Upper lobe of right lung (tissue), 1 donor: ENCODE measurements at places on chromosomes 1 and 21. TPM values are rescaled to one million over a fixed set of nuclear protein-coding genes. Genes with fewer than 3 reads are reported as not detected.

USH2A gene
- total RNA-seq, result not detected

- H3K27me3 ChIP-seq, result no peaks in the 10 kb centered on the region
- H3K27ac ChIP-seq, result no peak overlapping the region
- H3K4me3 ChIP-seq, result no peak overlapping the region
- H3K4me1 ChIP-seq, result no peaks in the 10 kb centered on the region
Measured at GRCh38 chr1:232416026-232416568, 213.8 kb downstream of the SIPA1L2 start.

DNA sequence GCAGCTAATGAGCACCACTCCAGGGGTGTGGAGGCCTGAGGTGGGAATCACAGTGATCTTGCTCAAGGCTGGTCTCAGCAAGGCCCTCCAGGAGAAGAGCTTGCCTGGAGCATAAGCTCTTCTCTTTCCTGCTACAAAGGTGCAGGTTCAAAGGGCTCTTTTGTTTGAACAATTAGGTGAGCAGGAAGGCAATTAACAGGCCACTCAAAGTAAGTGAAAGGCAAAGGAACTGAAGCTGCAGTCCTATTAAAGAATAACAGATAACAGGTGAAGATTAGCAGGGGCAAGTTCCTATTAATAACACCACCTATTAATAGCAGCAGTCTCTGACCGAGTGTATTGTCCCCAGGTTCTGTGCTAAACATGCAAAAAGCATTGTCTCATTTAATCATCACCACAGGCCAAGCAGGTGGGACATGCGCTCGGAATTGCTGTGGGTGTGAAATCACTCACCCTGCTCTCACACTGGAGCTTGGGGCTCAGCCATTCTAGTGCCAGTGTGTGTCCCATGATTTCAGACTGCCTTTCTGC, 113.8 kb downstream of the RHOU start:
- no peaks in the 10 kb centered on the region for H3K27me3 ChIP-seq
- no peak overlapping the region for H3K27ac ChIP-seq
- no peaks in the 10 kb centered on the region for H3K36me3 ChIP-seq
- no peak for DNase-seq

- peak overlapping the region; percentile 67 for H3K4me3 ChIP-seq
- no peaks in the 10 kb centered on the region for H3K27me3 ChIP-seq
- peak overlapping the region; percentile 88 for H3K27ac ChIP-seq
- H3K36me3 ChIP-seq, result peaks cover 31% of the 10 kb centered on the region
Measured at GRCh38 chr1:156281693-156282478, 739 bp downstream of the SMG5 start.

GRCh38 chr1:56532350-56532683, 47.0 kb downstream of the PLPP3 start:
- no peak overlapping the region for H3K4me3 ChIP-seq
- DNase-seq, result no peak
- peaks cover 14% of the 10 kb centered on the region for H3K4me1 ChIP-seq
- no peaks in the 10 kb centered on the region for H3K27me3 ChIP-seq

DNA sequence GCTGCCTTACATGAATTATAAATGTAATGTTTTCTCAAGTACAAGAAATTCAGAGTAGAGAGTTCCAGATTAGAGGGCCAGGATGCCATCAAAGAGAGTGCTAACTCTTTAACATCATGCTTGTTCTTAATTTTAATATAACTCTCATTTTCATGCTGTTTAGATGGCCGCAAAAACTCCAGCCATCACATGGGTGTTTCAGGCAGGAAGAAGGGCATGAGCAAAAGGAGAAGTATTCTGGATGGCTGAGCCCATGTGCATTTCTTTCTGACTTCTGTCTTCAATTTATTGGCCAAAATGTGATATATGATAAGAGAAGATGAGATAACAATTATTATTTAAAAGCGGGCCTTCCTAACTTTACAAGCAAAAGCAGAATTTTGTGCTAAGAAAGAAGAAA, 1328.6 kb downstream of the MRPL39 start:
- H3K27ac ChIP-seq, result no peak overlapping the region
- H3K36me3 ChIP-seq, result no peaks in the 10 kb centered on the region
- H3K27me3 ChIP-seq, result no peaks in the 10 kb centered on the region
- no peak for DNase-seq
- no peak overlapping the region for H3K4me3 ChIP-seq

DNA sequence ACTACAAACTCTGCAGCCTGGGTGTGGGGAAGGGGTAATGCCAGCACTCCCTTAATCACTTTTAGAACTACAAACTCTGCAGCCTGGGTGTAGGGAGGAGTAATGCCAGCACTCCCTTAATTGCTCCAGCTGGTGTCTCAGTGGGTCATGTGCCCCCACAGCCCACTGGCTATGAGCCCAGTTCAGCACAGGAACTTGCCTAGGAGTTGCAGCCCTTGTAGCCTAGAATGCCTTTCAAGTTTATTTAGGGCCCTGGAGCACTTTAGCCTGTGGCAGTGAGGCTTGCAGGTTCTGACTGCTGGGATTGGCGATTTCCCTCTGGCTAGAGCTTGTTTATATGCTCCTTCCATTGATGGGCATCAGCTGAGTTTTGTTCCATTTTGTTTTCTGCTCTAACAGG, 17.1 kb downstream of the VN1R5 start:
- H3K27ac ChIP-seq, result no peak overlapping the region
- H3K4me1 ChIP-seq, result no peaks in the 10 kb centered on the region
- no peaks in the 10 kb centered on the region for H3K27me3 ChIP-seq
- H3K36me3 ChIP-seq, result no peaks in the 10 kb centered on the region
- DNase-seq, result no peak

DNA sequence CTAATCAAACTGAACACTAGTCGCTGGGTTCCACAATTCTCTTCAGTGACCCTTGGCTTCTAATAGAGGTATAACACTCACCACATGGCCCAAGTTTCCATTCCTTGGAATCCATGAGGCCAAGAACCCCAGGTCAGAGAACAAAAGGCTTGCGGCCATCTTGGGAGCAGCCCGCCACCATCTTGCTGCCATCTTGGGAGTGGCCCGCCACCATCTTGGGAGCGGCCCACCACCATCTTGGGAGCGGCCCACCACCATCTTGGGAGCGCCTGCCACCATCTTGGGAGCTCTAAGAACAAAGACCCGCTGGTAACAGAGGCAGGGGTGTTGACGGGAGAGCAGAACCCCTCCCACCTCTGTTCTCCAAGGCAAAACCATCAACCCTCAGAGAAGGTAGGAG, 493.4 kb downstream of the MATN1 start:
- H3K4me3 ChIP-seq, result no peak overlapping the region
- no peaks in the 10 kb centered on the region for H3K27me3 ChIP-seq
- no peak overlapping the region for H3K27ac ChIP-seq
- no peak for DNase-seq

DNA sequence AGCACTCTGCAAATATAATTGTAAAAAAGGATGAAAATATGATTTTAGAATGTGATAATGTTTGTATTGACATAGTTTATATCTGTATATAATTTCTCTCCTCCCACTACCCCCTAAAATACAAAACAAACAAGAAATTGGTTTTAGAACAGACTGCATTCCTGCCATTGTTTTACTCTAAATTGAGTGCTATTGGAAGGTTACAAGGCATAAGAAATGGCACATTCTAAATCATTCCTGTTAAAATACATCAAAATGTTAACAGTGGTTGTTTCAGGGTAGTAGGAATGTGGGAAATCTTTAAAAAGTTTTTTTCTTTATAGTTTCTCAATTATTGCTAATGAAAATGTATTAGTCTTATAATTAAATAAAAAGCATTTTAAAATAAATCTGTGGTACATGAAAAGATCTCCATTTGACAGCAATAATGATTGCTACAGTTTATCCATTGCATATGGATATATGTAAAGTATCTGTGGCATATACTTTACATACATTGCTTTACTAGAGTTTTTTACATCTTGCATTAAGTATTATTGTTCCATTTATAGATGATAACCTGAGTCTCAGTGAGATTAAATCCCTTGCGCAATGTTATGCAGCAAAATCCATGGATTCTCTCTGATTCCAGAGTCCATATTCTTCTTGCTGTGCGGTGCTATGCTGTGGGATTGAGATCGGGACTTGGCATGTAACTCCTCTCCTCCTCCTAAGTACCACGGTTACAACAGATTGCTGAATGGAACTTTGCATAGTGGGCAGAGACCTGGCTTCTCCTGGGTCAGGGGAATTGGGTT, 319.8 kb downstream of the LMO4 start:
- no peaks in the 10 kb centered on the region for H3K4me1 ChIP-seq
- no peak overlapping the region for H3K4me3 ChIP-seq
- H3K27ac ChIP-seq, result no peak overlapping the region

- peaks cover 34% of the 10 kb centered on the region for H3K4me1 ChIP-seq
- no peaks in the 10 kb centered on the region for H3K27me3 ChIP-seq
- peak overlapping the region; percentile 98 for H3K4me3 ChIP-seq
- peaks cover 41% of the 10 kb centered on the region for H3K36me3 ChIP-seq
Measured at GRCh38 chr1:26471498-26472319, 531 bp upstream of the HMGN2 start.

GRCh38 chr1:7227654-7228053, 442.4 kb downstream of the CAMTA1 start:
- H3K4me3 ChIP-seq, result no peak overlapping the region

SELENOF gene
- total RNA-seq, result 197 TPM

- no peaks in the 10 kb centered on the region for H3K27me3 ChIP-seq
- no peak overlapping the region for H3K4me3 ChIP-seq
- H3K27ac ChIP-seq, result no peak overlapping the region
- DNase-seq, result no peak
- H3K4me1 ChIP-seq, result peaks cover 5% of the 10 kb centered on the region
Measured at GRCh38 chr1:175481126-175482070, 262.0 kb downstream of the TNR start.

AIRE gene
- total RNA-seq, result not detected

KIF14 gene
- 0.23 TPM for total RNA-seq

GRCh38 chr21:24456358-24456757, 1150.9 kb downstream of the MRPL39 start:
- no peak overlapping the region for H3K4me3 ChIP-seq
- H3K27me3 ChIP-seq, result no peaks in the 10 kb centered on the region
- no peak for DNase-seq
- no peaks in the 10 kb centered on the region for H3K36me3 ChIP-seq

GRCh38 chr1:157089789-157090188, 9.8 kb downstream of the ETV3L start:
- no peaks in the 10 kb centered on the region for H3K36me3 ChIP-seq
- no peak overlapping the region for H3K4me3 ChIP-seq
- no peaks in the 10 kb centered on the region for H3K27me3 ChIP-seq
- DNase-seq, result peak; percentile 46
- peaks cover 7% of the 10 kb centered on the region for H3K4me1 ChIP-seq

COL24A1 gene
- total RNA-seq, result 1.6 TPM
